ENCODE measurements at places on chromosomes 11 and 22.

- no peak for DNase-seq
Observed at GRCh38 chr11:22711071-22711770, 44.8 kb downstream of the GAS2 start.

DNA sequence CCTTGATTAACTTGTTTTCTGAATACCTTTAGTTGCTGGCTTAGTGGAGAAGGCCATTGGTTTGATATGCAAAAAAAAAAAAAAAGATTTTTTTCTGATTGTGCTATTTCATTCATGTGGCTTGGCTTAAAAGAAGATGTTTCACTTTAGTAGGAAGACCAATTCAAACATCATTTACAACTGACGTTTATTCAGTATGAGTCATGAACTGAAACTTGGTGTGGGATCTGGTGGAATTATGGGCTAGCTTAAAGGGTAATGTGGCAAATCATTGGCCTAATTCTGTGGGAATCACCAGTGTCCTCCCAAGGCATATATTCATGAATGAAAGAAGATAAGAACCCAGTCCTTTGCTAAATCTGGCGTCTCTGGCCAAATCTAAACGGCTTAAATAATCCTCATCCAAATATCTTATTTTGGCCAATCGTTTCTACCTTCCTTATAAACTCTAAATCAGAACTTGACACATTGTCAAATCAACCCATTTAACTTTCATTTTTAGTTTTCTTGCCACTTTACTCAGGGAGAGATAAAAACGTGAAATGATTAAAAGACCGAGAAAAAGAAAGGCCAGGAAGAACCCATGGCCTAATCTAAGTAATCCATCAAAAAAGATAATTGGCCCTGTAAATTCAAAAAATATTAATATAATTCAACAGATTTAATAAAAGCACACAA, 77.0 kb downstream of the DDIAS start:
- no peak for DNase-seq

DNA sequence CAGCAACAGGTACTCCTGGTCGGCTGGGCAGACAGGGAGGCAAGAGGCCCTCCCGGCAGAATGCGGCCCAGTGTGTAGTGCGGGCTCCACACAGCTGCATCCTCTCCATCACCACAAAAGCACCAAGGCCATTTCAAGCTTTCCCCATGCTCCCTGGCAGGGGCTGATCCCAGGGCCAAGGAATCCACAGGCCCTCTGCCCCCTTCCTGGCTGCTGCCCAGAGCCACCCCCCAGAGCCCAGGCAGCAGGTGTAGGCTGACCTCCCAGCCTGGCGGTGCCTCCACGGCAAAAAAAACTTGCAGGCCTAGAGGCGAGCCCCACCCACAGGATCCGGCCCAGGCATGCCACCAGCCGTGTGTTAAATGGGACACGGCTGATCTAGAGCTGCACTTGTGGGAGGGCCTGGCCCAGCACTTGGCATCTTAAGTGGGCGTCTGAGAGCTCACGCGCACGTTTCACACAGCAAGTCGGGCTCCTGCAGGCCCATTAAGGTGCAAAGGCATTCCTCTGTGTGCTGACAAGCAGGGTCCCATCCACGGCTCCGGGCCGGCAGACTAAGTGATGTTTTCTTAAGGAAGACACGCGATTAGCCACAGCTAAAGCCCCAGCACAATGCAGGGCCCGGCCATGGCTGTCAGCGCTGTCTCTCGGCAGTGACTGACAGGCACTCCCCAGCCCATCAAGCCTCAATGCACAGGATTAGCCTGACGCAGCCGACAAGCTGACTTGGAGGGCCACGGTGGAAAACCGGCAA, 19.8 kb upstream of the GNB1L start:
- DNase-seq = no peak

GRCh38 chr11:62399172-62399877, 19.5 kb upstream of the SCGB1A1 start:
- no peak for DNase-seq

DNA sequence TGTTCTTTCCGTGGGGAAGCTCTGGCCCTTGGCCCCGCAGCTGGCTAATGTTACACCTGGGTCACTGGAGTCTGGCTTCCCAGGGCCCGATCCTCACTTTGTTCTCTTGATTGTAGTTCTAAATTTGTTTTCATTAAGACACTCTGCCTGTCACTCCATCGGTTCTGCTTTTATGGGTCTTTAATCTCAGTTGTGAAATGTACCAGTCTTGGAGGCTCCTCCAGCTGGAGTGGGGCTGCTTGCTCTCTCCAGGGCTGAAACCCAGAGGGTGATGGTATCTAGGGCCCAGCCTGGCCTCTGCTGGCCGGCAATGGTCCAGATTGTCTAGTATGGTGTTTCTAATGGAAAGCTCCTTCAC, 352.9 kb downstream of the TENM4 start:
- no peak for DNase-seq

GRCh38 chr11:9772218-9772617, 108.3 kb downstream of the SWAP70 start:
- no peak for DNase-seq

- DNase-seq = no peak
Observed at GRCh38 chr22:37169406-37169805, 18.6 kb downstream of the C1QTNF6 start.

DNA sequence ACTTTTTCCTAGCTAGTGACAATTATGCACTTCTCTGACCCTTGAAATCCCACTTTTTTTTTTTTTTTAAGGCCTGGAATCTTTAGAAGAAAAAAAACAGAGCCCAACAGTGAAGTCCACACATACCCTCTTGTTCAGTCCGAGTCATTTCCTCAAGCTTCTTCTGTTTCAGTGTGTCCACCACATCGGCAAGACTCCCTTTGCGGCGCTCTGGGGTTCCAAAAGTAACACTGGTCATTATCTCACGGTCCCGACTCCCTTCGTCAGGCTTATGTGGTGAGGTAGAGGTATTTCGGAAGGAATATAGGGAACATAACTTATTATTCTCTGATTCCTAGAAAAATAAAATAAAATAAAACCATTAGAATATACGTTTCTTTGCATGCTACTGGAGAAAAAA, 38.0 kb downstream of the SOX6 start:
- DNase-seq = no peak

- DNase-seq = no peak
Observed at GRCh38 chr11:126640186-126640585, 284.7 kb downstream of the ST3GAL4 start.

- DNase-seq = no peak
Observed at GRCh38 chr11:37571246-37571645, 973.2 kb upstream of the RAG2 start.

DNA sequence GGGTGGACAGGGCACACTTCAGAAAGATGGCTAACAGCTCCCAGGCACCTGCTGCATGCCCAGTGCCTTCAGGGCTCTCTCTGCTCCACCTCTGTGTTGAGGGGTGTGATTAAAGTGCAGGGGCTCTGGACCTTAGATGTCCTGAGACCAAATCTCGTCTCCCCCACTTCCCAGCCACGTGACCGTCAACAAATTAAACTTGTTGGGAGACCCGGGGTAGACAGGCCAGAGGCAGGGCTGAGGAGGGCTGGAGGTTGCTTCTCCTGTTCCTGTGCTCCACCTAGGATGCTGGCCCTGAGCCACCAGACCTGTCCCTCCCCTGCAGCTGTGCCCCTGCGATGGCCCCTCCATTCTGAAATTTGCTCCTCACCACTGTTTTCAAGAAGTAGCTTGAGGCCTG, 17.0 kb downstream of the NPTXR start:
- no peak for DNase-seq

DNA sequence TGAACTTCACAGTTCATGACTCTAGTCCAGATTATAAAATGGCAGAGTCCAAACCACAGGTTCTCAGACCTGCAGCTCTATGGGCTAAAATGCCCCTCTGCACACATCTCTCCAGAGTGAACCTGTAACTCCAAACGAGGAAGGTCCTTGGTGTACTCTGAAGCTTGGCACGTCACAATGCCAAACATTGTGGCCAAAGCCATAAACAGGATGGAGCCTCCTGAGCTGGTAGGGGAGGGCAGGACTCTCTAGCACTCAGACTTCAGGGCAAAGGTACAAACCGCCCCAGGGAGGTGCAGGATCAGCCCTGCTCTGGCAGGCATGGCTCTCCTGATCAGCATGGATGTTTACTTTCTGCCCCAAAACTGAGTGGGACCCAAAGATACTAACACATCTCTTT, 2.3 kb downstream of the SCUBE2 start:
- DNase-seq = no peak
